ENCODE measurements at places on chromosomes 2 and 18. TPM values are rescaled to one million over a fixed set of nuclear protein-coding genes. Genes with fewer than 3 reads are reported as not detected.

Gene KCNE4
- total RNA-seq, result not detected

Gene PLEK
- total RNA-seq, result 0.60 TPM

Gene TCF23
- not detected for total RNA-seq

Gene MAL
- 35.4 TPM for total RNA-seq

Gene ALPG
- not detected for total RNA-seq

Gene CLEC4F
- total RNA-seq, result not detected

Gene MAPK4
- total RNA-seq, result not detected

Gene CCDC85A
- total RNA-seq, result not detected

Gene SCN7A
- total RNA-seq, result not detected

Gene C18orf63
- not detected for total RNA-seq

Gene ITPRIPL1
- total RNA-seq, result 24.8 TPM

Gene PROKR1
- not detected for total RNA-seq

Gene PAX8
- total RNA-seq, result 2.1 TPM

Gene LPIN1
- total RNA-seq, result 42.9 TPM

- no peak overlapping the region for H3K4me3 ChIP-seq
- DNase-seq, result no peak
- no peak overlapping the region for H3K27ac ChIP-seq
- H3K36me3 ChIP-seq, result peaks cover 29% of the 10 kb centered on the region
- no peaks in the 10 kb centered on the region for H3K27me3 ChIP-seq
Observed at GRCh38 chr2:238247002-238247822, 7.4 kb upstream of the HES6 start.

GRCh38 chr2:62472312-62472711 is 33.7 kb downstream of the TMEM17 start:
- peaks cover 8% of the 10 kb centered on the region for H3K27me3 ChIP-seq
- H3K4me3 ChIP-seq, result no peak overlapping the region
- no peak for DNase-seq
- no peaks in the 10 kb centered on the region for H3K36me3 ChIP-seq
- no peak overlapping the region for H3K27ac ChIP-seq

- DNase-seq, result no peak
- H3K36me3 ChIP-seq, result no peaks in the 10 kb centered on the region
- no peaks in the 10 kb centered on the region for H3K4me1 ChIP-seq
- no peak overlapping the region for H3K4me3 ChIP-seq
- no peak overlapping the region for H3K27ac ChIP-seq
Observed at GRCh38 chr2:104577143-104577542, 276.8 kb upstream of the POU3F3 start.

DNA sequence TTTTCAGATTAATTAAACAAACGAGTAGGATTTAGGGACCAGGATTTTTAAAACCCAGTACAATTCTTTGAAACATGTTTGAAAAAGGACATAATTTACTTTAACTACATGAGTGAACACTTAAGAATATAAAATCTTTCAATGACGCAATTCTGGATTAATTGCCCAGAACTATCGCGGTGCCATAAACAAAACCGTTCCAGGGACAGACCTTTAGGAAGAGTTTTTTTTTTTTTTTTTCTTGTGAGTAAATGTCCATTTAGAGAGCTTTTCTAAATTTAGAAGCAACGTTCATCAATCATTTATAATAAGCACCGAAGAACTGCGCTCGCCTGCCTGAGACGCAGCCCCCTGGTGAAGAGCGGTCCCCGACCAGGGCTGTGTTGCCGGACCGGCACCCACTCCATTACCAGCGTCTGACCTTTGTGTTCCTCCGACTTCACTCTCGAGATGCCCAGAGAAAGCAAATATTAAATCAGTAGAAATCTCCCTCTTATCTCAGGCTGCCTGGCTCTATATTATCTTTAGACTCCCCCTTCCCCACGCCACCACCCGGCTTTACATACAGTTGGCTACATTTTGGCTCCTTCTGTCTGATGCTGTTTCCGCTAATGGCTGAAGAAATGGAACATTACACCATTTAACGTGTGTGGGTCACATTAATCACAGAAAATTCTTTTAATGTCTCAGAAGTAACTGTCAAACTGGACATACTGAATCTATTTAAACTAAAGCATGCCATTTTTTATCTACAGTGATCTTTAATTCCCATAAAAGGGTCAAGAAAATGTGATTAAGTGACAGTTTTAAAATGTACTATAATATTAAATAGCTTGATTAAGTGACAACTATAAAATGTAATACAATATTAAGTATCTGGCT is 364.0 kb upstream of the MEIS1 start:
- no peaks in the 10 kb centered on the region for H3K4me1 ChIP-seq
- no peak overlapping the region for H3K4me3 ChIP-seq
- no peak for DNase-seq
- no peaks in the 10 kb centered on the region for H3K36me3 ChIP-seq
- H3K27ac ChIP-seq, result no peak overlapping the region

- H3K27ac ChIP-seq, result no peak overlapping the region
- no peak overlapping the region for H3K4me3 ChIP-seq
- peaks cover 5% of the 10 kb centered on the region for H3K4me1 ChIP-seq
- H3K27me3 ChIP-seq, result peaks cover 19% of the 10 kb centered on the region
- no peak for DNase-seq
- no peaks in the 10 kb centered on the region for H3K36me3 ChIP-seq
Observed at GRCh38 chr18:10131081-10131459, 217.3 kb downstream of the VAPA start.

DNA sequence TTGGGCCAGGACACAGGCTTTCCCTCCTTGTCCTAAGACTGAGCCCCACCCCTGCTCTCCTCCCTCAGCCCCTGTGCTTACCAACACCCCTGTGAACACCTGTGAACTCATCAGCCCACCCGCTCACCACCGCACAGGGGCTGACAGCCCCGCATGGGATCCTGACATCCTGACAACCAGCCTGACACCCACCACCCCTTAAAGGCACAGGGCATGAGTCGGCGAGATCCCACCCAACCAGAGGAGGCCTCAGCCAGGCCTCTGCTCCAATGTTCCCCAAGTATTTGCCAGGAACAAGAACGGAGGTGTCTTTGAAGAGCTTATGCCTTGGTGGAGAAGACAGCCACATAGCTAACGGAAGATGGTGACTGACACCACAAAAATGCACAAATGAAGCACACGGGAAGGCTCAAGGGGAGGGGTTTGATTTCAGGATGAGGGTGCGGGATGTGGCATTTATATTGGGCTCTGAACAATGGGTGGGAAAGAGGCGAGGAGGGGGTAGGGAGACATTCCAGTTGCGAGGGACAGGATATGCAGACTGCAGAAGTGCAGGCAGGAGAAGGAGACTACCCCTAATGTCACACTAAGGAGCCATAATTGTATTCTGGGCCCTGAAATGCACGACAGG is 11.0 kb downstream of the RAB11FIP5 start:
- H3K4me3 ChIP-seq, result no peak overlapping the region
- H3K4me1 ChIP-seq, result peaks cover 3% of the 10 kb centered on the region
- H3K27ac ChIP-seq, result no peak overlapping the region
- no peaks in the 10 kb centered on the region for H3K27me3 ChIP-seq
- no peak for DNase-seq

DNA sequence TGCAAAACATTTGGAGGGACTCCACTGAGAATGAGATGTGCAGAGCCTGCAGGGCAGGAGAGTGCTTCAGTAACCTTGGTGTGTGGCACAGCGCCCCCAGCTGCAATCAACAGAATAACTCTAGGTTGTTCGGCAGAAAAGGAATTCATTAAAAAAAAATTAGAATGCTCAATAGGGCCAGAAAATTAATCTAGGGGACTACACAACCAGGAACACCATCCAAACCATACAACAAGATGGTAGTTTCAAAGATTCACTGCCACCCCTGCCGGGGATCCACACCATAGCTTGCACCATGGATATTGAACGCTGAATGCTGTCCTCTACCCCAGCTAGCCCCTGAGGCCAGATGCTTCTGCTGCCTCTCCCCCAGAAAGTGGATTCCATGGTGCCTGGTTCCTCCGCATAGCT is 50.1 kb downstream of the THUMPD2 start:
- DNase-seq, result peak; percentile 71
- H3K4me1 ChIP-seq, result peaks cover 11% of the 10 kb centered on the region
- H3K27me3 ChIP-seq, result peaks cover 11% of the 10 kb centered on the region

GRCh38 chr18:31630549-31630948 is 38.9 kb downstream of the TTR start:
- no peak for DNase-seq
- no peak overlapping the region for H3K27ac ChIP-seq
- peaks cover 8% of the 10 kb centered on the region for H3K27me3 ChIP-seq
- H3K4me3 ChIP-seq, result no peak overlapping the region

- H3K27ac ChIP-seq, result no peak overlapping the region
- no peak for DNase-seq
- H3K4me3 ChIP-seq, result no peak overlapping the region
- H3K36me3 ChIP-seq, result no peaks in the 10 kb centered on the region
- peaks cover 12% of the 10 kb centered on the region for H3K27me3 ChIP-seq
Observed at GRCh38 chr2:26678035-26678434, 14.5 kb upstream of the KCNK3 start.

GRCh38 chr2:158676696-158677095 is 118.4 kb upstream of the DAPL1 start:
- no peak overlapping the region for H3K27ac ChIP-seq
- no peaks in the 10 kb centered on the region for H3K4me1 ChIP-seq
- H3K27me3 ChIP-seq, result no peaks in the 10 kb centered on the region
- peaks cover 14% of the 10 kb centered on the region for H3K36me3 ChIP-seq
- H3K4me3 ChIP-seq, result no peak overlapping the region

- H3K36me3 ChIP-seq, result no peaks in the 10 kb centered on the region
- no peak for DNase-seq
- H3K4me3 ChIP-seq, result no peak overlapping the region
- H3K4me1 ChIP-seq, result no peaks in the 10 kb centered on the region
- no peak overlapping the region for H3K27ac ChIP-seq
- H3K27me3 ChIP-seq, result peaks cover 3% of the 10 kb centered on the region
Observed at GRCh38 chr2:5734859-5735520, 42.8 kb downstream of the SOX11 start.

- H3K27me3 ChIP-seq, result peaks cover 7% of the 10 kb centered on the region
- H3K36me3 ChIP-seq, result no peaks in the 10 kb centered on the region
- no peak for DNase-seq
- no peaks in the 10 kb centered on the region for H3K4me1 ChIP-seq
- H3K4me3 ChIP-seq, result no peak overlapping the region
Observed at GRCh38 chr2:71965530-71965929, 182.1 kb downstream of the CYP26B1 start.

- peaks cover 17% of the 10 kb centered on the region for H3K27me3 ChIP-seq
- H3K4me1 ChIP-seq, result no peaks in the 10 kb centered on the region
- no peak overlapping the region for H3K27ac ChIP-seq
- no peaks in the 10 kb centered on the region for H3K36me3 ChIP-seq
- peak; percentile 18 for DNase-seq
Observed at GRCh38 chr2:108363024-108363907, 14.5 kb upstream of the SULT1C4 start.

DNA sequence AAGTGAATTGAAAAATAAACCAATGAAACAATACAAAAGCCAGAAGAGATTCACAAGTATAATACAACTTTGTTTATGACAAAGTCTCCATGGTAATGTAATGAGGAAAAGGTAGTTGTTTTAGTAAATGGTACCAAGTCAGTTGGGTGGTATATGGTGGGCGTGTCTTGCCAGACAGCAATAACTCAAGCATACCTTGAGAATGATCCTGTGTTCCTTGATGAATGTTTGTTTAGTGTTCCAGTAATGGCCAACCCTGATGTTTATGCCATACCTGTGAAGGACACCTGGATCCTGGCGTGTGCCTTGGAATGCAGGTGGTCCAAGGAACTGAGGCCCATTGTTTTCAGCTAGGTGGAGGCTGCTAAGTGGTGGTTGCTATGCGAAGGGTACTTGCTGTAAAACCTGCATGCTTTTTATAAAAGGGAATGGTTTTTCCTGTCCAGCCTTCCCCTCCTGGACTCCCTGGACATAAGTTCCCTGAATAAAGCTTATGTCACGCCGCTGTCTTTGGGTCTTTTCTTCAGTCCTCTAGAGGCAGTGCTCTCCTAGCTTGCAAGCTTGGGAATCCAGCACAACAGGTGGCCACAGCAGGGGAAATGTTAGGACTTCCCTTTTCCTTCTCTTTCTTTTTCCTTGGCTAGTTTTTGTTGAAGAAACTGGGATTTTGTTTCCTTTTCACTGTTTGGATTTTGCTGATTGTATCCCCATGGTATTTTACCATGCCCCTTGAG is 54.7 kb downstream of the MTA3 start:
- H3K27me3 ChIP-seq, result no peaks in the 10 kb centered on the region
- no peak overlapping the region for H3K27ac ChIP-seq
- no peak overlapping the region for H3K4me3 ChIP-seq
- no peak for DNase-seq
- H3K4me1 ChIP-seq, result peaks cover 13% of the 10 kb centered on the region

- H3K4me1 ChIP-seq, result peaks cover 3% of the 10 kb centered on the region
- no peak for DNase-seq
- peaks cover 3% of the 10 kb centered on the region for H3K36me3 ChIP-seq
- no peak overlapping the region for H3K27ac ChIP-seq
- no peaks in the 10 kb centered on the region for H3K27me3 ChIP-seq
Observed at GRCh38 chr2:44599130-44599529, 237.4 kb downstream of the CAMKMT start.

DNA sequence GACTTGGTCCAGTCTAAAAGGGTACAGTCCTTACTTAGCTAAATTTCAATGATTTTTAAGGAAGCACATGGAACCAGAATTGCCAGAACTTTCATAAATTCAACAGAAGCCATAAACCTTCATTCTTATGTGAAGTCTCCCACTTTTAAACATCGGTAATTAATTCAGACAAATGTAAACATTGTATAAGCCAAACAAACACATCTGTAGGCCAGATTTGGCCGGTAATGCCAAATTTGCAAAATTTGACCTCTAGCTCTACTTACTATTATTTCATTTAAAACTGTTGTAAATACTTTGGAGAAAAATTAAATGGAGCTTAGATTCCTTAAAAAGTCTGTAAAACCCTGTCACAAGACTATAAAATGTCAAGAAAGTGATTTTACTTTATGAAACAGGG is 83.2 kb upstream of the GALNT5 start:
- no peak for DNase-seq

- no peak overlapping the region for H3K4me3 ChIP-seq
- peaks cover 7% of the 10 kb centered on the region for H3K27me3 ChIP-seq
- DNase-seq, result no peak
Observed at GRCh38 chr18:13221869-13222855, 3.6 kb downstream of the LDLRAD4 start.

GRCh38 chr18:51257150-51257549 is 59.7 kb upstream of the MEX3C start:
- H3K27me3 ChIP-seq, result peaks cover 13% of the 10 kb centered on the region
- H3K4me1 ChIP-seq, result no peaks in the 10 kb centered on the region
- DNase-seq, result no peak
- H3K4me3 ChIP-seq, result no peak overlapping the region

- peaks cover 6% of the 10 kb centered on the region for H3K27me3 ChIP-seq
- no peak for DNase-seq
- no peaks in the 10 kb centered on the region for H3K36me3 ChIP-seq
- no peak overlapping the region for H3K4me3 ChIP-seq
- no peak overlapping the region for H3K27ac ChIP-seq
- peaks cover 7% of the 10 kb centered on the region for H3K4me1 ChIP-seq
Observed at GRCh38 chr2:166613226-166613625, 119.2 kb upstream of the SCN7A start.

DNA sequence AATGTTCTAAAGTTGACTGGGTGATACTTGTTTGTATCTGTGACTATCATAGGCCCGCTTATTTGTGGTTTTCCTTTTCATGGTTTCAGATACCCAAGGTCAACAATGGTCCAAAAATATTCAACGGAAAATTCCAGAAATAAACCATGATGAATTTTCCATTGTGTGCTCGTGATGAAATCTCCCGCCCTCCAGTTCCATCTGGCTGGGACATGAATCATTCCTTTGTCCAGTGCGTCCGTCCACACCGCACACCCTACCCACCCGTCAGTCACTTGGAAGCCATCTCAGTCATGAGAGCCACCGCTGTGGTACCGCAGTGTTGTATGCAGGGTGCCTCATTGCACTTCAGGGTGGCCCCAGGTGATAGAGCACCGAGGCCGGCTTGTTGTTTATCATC is 268.2 kb upstream of the PXDN start:
- peaks cover 4% of the 10 kb centered on the region for H3K27me3 ChIP-seq
- DNase-seq, result no peak
- H3K4me3 ChIP-seq, result no peak overlapping the region
- H3K27ac ChIP-seq, result no peak overlapping the region
- H3K36me3 ChIP-seq, result no peaks in the 10 kb centered on the region
